GM06990 (cell line): ENCODE measurements at places on chromosomes 4 and X.

DNA sequence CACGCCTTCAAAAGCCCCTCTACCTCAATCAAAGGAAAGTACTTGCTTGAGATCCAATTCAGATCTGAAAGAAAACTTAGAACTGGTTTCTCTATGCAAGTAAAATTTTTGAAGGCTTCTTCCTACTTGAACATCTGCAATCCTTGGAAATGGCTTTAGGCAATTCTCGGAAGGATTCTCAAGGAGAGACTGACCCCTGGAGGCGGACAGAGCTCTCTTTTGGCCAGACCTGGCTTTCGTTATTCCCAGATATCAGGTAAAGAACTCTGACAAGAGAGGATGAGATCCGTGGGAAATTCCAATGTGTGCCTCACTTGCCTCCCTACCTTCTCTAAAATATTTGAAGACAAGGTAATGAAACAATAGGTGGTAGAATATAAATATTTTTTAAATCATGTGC, 670.3 kb upstream of the FAM241A start:
- no peak for DNase-seq

GRCh38 chr4:179867300-179867878, 2375.8 kb upstream of the TENM3 start:
- peak; percentile 9 for DNase-seq

DNA sequence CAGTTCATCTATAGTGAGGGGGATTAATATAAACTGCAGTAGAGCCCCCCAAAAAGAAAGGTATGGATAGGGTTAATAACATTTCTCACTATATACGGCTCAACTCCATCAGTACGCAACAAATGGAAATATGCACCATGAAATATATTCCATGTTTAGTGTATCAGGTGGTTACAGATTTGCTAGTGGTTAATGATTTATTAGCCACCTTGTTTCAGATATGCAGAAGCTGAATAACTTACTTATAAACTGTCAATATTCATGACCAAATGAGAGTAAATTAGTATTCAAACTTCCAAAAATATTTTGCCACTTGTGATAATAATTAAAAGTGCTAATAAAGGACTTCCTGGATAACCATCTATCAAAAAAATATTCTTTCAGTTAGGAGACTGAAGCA, 14.8 kb downstream of the AMTN start:
- DNase-seq: no peak

GRCh38 chr4:113637363-113637762, 124.2 kb downstream of the CAMK2D start:
- no peak for DNase-seq

DNA sequence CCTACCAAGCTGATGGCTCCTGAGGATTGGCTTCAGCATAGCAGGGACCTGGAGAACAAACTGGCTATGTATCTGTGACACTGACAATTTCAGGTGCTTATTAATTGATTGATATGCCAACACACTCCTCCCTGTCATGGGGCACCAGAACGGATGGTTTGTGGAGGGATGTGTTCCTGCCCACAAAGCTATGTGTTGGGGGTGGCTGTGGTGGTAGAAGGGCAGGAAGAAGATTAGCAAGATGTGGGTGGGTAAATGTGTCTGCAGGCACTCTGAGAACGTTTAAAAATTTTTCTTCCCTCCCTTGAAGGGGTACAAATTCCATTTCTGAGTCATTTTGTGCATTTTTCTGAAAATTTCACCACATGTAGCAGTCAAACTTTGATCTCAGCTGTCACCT, 55.0 kb upstream of the SCML1 start:
- DNase-seq: no peak

GRCh38 chr4:4857809-4858508, 1.5 kb upstream of the MSX1 start:
- DNase-seq: no peak

GRCh38 chr4:168241953-168242352, 76.6 kb downstream of the DDX60 start:
- DNase-seq: no peak

DNA sequence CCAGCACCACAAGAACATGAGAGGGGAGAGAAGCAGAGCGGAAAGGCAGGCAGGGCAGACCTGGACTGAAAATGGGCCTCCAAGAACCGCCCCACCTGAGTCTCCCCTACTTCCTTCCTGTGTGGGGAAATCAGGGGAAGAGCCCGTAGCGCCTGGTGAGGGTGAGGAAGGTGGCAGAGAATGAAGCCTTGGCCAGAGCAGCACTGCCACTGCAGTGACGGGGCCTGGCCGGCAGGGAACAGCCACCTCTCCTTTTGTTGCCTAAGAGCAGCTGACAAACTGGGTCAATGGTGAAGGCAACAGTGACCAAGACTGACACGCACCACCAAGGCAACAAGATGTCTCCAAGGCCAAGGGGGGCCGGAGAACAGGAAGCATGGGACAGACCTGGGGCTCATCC, 58.4 kb upstream of the CBR4 start:
- peak; percentile 28 for DNase-seq

DNA sequence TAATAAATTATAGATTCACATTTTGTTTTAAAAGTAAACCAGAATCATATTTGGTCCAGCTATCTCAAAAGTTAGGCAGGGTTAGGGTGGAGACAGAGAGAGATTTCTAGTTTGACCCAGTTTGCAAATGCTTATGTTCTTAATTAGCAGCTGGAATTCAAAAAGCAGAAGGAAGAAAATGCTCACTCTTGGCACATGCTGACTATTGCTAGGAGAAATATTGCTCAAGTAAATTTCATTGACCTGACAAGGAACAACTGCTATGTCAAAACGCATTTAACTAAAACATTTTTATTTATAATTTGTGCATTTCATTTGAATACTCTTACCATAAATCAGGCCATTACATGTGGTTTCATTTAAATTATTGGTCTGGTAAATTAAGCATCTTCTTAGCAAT, 131.8 kb downstream of the GLRA3 start:
- DNase-seq: no peak

DNA sequence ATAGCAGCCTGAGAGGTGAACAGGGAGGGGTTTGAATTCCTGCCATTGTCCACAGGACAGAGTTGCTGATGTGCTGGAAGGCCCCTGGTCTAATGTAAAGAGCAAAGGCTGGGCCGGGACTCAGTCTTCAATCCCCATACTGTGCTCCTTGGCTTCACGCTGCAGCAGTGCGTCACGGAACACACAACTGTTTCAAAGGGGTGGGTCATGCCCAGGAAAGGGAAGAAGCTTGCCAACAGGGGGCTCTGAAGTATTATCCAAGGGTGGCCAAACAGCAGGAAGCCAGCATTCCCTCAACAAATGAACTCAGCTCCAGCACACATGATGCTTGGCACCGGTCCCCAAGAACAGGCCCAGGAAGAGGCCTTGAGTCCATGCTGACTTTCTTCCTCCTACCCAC, 122.5 kb downstream of the NFKB1 start:
- no peak for DNase-seq

GRCh38 chrX:13276991-13277390, 42.9 kb downstream of the ATXN3L start:
- DNase-seq: no peak

- no peak for DNase-seq
Measured at GRCh38 chr4:30901461-30902451, 181.6 kb downstream of the PCDH7 start.

GRCh38 chr4:186844059-186844681, 120.5 kb upstream of the FAT1 start:
- no peak for DNase-seq

- DNase-seq: no peak
Measured at GRCh38 chr4:106034220-106034619, 138.9 kb downstream of the NPNT start.

DNA sequence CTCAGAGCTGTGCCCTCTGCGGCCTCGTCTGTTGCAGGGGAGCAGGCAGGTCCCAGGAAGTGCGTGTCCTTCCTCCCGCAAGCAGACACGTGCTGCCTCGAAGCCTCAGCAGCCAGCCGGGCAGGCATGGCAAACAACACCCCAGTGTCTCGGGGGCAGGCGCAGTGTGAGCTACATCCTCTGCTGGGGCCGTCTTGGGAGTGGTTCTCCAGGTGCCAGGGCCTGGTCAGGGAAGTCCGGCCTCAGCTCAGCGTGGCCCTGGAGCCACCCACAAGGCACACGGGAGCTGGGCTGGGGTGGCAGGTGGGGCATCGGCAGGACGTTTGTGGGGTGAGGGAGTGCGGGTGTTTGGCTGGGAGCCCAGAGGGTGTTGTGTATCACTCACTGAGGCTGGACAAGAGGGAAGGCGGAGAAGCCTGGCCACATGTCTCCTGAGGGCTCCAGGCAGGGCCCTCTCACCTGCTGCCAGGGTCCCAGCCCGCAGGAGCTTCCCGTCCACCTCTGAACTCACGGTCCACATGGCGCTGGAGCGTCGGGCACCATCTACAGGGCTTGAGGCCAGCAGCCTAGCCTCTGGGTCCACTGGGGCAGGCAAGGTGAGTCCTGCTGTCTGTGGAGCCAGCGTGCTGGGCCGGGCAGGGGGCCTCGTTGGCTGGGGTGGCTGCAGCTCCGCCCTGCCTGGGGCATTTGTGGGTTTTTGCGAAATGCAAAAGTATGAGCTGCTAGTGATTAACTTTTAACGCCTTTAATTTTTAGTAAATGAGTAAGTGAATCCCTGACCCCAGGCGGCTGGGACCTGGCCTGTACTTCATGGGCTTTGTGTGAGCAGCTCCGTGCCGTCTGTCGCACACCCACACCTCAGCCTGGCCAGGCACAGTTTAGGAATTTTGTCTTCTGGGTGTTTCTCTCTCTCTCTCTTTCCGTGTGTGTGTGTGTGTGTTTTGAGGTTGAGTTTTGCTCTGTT, 17.3 kb upstream of the UVSSA start:
- DNase-seq: no peak

DNA sequence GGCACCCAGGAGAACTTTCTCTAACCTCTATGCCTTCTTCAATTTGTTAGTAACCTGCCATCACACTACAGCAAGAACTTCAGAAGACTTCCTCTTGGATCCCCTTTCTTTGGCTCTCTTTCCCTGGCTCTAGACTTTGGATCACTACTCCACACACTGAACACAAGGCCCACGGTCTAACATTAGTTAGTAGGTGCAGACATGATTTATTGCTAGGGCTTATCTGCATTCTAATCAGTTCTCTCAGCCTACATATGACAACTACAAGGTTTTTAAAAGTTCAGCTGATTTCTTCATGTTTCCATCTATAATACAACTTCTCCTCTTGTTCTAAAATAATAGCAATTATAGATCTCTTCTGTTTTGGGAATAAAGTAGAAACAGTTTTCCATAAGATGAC, 209.1 kb upstream of the ANXA10 start:
- DNase-seq: no peak

- no peak for DNase-seq
Measured at GRCh38 chr4:28744066-28744465, 1883.4 kb downstream of the STIM2 start.

- DNase-seq: no peak
Measured at GRCh38 chrX:138270931-138271330, 440.6 kb downstream of the FGF13 start.

GRCh38 chr4:52102587-52102986, 51.5 kb downstream of the SPATA18 start:
- DNase-seq: no peak

DNA sequence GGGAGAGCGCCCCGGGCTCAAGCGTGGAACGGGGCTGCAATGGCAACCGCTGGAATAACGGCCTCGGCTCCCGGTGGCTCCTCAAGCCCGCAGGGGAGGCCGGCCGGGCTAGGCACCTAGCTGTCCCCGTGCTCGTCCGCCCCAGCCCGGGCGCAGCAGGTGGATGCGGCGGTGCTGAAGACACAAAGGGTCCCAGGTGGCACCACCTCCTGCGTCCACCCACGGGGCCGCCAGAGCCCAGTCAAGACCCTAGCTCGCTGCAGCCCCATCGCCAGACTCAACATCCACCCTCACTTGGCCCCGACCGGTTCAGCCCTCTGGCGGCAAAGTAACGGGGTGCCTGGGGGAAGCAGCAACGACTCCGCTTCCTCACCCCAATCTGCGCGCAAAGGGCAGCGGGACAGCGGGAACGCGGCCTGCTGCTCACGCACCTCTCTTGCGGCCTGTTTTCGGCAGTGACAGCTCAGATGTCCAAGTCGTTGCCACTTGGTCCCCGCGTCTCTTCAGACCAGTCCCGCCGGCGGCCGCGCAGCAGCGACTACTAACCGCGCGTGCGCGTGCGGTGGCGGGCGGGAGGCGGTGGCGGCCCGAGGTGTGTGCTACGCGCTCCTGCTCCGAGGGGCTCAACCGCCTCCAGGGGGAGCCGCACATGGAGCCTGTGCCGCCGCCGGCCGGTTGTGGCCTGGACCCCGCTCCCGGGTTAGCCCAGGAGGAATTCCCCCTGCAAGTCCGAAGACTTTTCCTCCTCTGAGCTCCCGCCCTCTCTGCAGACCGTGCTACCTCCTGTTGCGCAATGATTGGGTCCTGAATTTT, at the start of gene CLGN:
Gene CLGN (minus strand): TSS at position 543 of the 813 bp plus-strand sequence. CDS start 14,570 bp downstream, outside the sequence.
- peak; percentile 82 for DNase-seq

GRCh38 chr4:8117278-8117682, 41.3 kb downstream of the ABLIM2 start:
- peak; percentile 35 for DNase-seq

- DNase-seq: no peak
Measured at GRCh38 chrX:69210581-69210980, 45.3 kb upstream of the PJA1 start.

DNA sequence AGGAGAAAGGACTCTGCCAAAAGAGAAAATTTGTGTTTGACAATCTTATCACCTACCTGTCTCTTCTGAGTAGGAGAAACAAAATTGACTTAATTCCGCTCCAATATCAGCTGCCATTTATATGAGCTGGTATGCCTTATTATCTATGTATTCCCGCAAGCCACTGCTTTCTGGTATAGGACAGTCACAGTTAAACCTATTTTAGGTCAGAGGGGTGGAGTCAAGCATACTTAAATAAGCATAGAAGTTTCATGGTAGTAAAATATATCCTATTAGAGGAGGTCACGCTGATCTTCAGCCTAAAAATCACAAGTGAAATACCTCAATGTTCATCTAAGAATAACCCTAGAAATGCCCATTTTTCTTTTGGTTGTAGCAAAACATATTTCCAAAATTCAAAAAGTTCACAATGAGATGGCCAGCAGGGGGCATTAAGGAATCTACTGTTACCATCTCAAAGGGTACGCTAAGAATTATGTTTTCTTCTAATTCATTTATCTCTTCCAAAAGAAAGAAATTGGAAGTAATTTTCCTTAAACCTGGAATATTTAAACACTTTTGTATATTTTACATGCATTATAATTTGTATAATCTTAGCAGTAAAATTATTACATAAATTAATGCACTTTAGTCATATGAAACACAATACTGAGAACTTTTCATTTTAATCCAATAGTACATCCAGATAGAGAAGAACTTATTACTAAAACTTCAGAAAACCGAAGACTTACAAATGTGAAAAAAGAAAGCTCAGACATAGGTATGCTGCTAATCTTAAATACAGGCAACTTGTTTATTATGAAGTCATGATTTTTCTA, 10.5 kb downstream of the PPAT start:
- DNase-seq: no peak

- no peak for DNase-seq
Measured at GRCh38 chr4:48602222-48602621, 112.2 kb downstream of the ZAR1 start.

- no peak for DNase-seq
Measured at GRCh38 chr4:26178854-26179253, 142.0 kb upstream of the RBPJ start.

- no peak for DNase-seq
Measured at GRCh38 chr4:169773889-169774288, 16.1 kb upstream of the HPF1 start.
